Mesothelial cell of epicardium (in vitro differentiated cells): ENCODE measurements at places on chromosomes 2 and 18. TPM values are rescaled to one million over a fixed set of nuclear protein-coding genes. Genes with fewer than 3 reads are reported as not detected.

GRCh38 chr2:152419944-152420343 lies 85.0 kb downstream of the FMNL2 start:
- DNase-seq, result no peak

DPYSL5 gene
- total RNA-seq, result 2.5 to 2.8 TPM (median 2.8 TPM) in 3 replicates

- no peak for DNase-seq
Observed at GRCh38 chr2:21233194-21233593, 109.4 kb downstream of the TDRD15 start.

PXDN gene
- total RNA-seq, result 274 to 292 TPM (median 277 TPM) in 3 replicates

DNA sequence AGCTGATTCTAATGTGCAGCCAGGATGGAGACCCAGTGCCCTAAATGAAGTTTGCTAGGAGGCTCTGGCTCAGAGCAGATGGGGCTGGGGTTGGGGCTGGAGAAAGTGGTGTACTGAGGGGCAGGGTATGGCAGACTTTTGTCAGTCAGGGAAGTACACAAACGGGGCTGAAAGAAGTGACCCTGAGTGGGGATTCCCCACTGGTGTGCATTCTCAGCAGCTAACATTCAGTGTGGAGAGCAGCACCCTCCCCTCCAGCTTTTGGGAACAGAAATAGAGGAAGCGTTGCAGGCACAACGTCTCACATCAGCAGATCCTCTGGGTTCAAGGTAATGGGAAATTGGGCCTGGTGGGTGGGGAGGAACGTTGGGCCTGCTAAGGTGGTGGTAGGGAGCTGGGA lies 89.1 kb upstream of the GCFC2 start:
- no peak for DNase-seq

GRCh38 chr2:43493954-43494353 lies 101.9 kb downstream of the THADA start:
- DNase-seq, result no peak
